ENCODE measurements at places on chromosomes 11 and 22.

GRCh38 chr11:122099374-122100036, 16.5 kb downstream of the BLID start:
- DNase-seq: no peak

DNA sequence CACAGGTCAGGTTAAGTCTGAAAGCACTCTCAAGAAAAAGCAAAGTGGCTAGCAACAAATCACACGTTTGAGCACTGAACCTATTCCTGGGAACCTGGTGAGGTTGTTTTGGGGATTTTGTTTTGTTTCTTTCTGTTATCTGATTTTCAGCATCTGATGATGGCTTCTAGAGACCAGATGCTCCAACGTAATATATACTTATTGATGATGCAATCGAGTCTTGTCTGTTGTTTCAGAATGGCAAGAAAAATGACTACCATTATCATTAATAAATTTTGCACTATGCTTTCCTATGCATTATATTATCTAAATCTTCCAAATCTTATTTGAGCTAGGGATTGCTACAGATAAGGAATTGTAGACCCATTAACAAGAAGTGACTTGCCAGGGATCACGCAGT, 312.3 kb upstream of the FAT3 start:
- DNase-seq: no peak

DNA sequence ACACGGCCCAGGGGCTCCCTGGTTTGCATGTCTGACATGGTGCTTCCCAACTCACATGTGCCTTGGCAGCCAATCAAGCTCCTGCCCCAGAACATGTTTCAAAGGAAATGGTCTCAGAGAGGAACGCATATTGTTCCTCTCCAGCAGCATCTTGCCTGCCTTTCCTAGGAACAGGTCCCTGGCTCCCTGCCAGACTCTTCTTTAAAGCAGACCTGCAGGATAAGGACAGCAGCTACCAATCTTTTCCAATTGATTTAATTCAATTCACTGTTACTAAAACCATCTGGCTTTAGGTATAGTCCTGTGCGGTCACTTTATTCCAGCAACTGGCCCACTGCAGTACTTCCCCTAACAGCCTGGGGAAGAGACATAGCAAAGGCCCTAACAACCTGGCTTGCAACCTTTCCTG, 79.9 kb downstream of the AMBRA1 start:
- DNase-seq: no peak

DNA sequence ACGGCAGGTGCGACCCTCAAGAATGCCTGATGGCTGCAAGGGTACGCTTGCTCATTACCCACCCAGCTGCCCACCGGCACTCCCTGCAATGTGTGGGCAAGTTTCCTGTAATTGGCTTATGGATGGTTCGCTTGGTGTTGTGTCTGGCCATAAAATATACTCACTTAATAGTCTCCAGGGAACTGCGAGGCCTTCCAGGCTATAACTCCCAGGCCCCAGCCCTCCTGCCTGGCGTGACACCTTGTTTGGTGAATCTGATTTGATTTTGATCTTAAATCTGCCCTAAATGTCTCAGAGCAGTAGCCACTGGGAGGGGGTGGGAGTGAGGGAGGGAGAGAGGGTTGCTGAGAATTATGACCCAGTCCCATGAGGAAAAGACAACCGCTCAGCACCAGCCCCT, 572.2 kb downstream of the BUD13 start:
- no peak for DNase-seq

DNA sequence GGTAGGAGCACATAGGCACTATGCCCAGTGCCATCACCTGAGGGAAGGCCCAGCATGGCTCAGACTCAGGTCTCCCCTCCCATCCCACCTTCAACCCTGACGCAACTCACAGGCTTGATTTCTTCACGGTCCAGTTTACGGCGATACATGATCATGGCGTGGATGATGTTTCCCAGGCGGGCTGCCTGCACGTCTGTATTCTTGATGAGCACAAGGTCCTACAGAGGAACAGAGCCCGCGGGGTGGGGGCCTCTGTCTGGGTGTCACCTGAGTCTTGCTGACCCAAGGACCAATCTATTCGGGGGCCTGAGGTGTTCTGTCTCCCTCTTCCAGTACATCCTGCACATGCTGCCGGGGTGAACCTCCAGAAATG, 3.9 kb downstream of the CPT1B start:
- DNase-seq: no peak

DNA sequence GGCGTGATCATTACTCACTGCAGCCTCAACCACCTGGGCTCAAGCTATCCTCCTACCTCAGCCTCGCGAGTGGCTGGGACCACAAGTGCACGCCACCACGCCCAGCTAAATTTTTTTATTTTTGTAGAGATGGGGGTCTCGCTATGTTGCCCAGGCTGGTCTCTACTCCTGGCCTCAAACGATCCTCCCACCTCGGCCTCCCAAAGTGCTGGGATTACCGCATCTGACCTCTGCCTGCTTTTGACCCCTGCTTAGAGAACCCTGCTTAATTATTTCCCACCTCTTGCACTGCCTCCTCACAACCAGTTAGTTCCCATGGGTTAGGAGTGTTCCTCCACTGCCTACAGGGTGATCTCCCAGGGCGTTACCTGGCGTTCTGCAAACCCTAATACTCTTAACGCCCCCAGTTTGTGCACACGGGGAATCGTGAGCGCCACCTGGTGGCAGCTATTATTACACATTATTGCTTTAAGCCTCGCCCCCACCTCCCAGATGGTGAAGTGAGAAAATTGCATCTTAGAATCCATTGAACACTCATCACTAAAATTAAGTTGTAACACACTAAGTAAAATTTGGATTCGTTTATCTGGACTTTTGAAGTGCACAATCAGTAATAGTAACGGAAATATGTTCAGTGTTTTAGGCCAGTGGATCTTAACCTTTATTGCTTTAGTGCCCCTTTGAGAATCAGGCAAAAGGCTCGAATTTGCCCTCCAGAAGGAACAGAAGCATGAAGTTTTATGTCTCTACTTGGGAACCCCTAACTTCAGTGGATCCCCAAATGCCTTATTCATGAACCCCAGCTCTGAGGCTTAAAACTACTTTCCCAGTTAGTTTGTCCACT, 61.4 kb upstream of the ASPHD2 start:
- peak; percentile 49 for DNase-seq

DNA sequence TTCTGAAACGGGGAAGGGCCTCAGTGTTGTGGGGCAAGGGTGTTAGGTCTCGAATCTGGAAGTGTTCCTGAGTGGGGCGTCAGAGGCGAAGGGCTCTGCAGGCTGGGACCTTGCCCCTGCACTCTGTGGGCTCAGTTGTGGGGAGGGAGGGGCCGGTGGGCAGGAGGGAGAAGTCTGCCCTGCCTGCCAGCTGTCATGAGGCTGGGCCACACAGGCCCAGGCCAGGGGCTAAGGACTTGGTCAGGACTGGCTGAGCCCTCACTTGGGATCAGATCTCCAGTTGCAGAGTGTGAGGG, at the start of gene CRACR2B:
Gene CRACR2B (plus strand): TSS at position 23 of the 296 bp plus-strand sequence. CDS start 689 bp downstream, outside the sequence.
- DNase-seq: no peak

DNA sequence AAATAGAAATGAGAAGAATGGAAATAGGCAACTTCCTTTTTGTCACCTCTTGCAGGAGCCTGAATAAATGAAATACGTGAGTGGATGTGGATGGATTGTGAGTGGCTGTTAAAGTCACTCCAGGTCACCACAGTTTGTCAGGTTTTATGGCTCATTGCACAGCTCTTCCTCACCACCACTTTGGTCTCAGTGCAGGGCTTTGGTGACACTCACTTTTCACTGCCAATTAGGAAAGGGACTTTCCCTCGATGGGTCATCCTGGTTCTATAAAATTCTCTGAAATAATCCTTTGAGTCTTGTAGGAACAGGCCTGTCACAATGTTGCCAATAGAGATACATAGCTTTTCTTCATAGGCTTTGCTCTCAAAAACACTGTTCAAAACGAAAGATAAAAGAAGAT, 172.4 kb upstream of the C11orf87 start:
- DNase-seq: no peak

- DNase-seq: no peak
These were observed 2.4 kb upstream of the LRRC75B start for GRCh38 chr22:24595228-24595627.

DNA sequence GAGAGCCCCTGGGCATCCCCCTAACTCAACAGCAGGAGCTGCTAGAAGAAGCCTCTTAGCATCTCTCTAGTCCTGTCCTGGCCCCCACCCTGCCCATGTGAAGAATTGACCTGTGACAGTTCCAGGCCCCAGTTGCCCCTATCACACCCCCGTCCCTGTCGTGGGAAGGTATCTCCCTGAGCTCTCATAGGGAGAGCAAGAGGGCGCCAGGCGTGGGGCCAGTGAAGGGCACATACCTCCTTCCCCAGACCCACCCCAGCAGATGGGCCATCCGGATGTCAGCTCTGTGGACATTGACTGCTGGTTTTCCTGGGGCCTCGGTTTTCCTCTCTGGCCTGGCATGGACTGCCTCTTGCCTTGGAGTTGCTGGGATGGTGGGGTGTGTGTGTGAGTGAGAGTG, 29.5 kb downstream of the CD82 start:
- DNase-seq: no peak

All from stimulated activated CD4-positive, alpha-beta T cell treated with anti-CD3 and anti-CD28 coated beads, Interleukin-15, amount 100 ng/mL, for 48 hours (primary cell).